ENCODE measurements at places on chromosomes 2 and 18.

- no peak for DNase-seq
Observed at GRCh38 chr18:45312555-45313126, 302.6 kb upstream of the SLC14A2 start.

DNA sequence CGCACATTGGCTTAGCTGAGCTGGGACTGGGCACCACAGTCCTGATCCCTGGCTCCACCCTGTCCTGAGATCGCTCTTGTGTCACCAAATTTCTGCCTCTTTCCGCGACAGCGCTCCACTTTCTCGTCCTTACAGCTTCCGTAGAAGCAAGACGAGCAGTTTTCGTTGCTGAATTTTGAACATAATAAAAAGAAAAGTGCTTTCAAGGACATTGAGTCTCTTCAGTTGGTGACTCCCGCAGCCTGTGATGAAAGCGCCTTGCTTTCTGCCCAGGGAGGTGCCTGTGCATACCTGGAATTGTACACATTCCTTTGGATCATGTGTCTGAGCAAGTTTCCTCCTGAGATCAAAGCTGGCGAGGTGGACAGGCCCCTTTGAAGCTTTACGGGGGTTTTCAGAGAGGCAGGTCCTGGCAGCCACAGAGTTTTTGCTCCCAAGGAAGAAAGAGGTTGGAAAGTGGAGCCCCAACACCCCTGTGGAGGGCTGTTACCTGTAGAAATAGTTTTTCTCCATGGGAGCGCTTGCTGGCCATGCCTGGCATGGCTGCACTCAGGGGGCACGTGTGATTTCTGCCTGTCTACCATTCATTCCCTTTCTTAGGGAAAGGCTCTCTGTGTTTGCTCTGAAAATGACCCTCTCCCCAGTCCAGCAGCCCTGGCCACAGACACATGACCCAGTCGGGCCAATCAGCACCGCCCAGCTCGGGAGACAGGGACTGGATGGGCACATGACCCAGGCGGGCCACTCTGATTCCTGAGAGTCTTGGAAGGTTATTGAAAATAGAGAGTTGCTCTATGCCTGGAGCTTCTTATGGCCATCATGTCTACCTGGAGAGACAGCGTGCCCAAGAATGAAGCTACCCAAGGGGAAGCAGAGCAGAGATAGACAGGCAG is 115.6 kb upstream of the OTOS start:
- no peak for DNase-seq

GRCh38 chr2:82591718-82592117 is 1867.4 kb downstream of the SUCLG1 start:
- no peak for DNase-seq

- no peak for DNase-seq
Observed at GRCh38 chr2:162058973-162059668, 14.9 kb downstream of the DPP4 start.

GRCh38 chr2:36881816-36882215 is 84.5 kb downstream of the STRN start:
- no peak for DNase-seq

- no peak for DNase-seq
Observed at GRCh38 chr2:221517696-221518151, 54.4 kb downstream of the EPHA4 start.

GRCh38 chr2:69173706-69174105 is 160.7 kb downstream of the ANTXR1 start:
- no peak for DNase-seq

DNA sequence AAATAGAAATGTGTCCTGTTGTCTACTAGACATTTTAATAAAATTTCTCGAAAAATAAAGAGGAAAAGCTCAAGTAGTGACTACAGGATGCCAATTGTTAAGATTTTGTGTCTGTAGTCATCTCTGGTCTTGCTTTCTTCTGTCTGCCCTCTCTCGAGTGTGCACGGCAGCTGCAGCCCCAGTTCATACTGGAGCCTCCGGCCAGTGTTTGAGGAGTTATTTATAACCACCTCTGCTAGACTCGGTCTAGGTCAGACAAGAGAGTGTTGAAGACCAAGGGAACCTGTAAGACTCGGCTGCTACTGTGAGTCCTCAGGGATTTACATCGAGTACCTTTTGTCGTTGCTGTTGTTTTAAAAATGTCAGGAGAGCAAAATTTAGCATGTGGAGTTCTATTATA is 810.1 kb upstream of the POU3F3 start:
- no peak for DNase-seq

- no peak for DNase-seq
Observed at GRCh38 chr2:31710121-31710520, 129.4 kb upstream of the SRD5A2 start.

DNA sequence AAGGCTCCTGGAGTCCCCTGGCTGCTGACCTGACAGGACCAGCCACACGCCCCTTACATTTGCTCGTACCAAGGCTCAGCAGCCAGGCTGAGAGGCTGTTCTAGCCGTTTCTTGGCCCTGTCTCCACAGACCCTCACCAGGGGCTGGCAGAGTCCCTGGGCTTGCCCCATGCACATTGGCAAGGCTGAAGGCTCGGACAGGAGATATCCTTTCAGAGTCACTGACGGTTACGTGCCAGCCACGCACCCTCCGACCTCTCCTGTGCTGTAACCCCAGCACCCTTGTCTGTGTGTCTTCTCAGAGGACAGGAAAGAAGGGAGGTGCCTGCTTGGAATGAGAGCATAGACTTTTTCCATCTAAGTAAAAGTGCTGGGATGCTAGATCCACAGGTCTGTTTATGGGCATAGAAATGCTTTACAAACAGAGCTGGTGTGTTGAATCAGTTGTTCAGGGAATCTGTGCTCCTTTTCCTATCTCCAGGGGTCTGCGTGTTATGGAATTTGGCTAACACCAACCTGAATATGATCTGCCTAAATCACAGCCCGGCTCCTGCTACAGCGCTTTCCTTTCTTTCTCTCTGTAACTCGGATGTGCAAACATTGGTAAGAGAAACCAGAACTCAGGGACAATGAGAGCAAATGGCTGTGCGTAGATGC is 41.0 kb downstream of the COPS8 start:
- DNase-seq, result no peak

DNA sequence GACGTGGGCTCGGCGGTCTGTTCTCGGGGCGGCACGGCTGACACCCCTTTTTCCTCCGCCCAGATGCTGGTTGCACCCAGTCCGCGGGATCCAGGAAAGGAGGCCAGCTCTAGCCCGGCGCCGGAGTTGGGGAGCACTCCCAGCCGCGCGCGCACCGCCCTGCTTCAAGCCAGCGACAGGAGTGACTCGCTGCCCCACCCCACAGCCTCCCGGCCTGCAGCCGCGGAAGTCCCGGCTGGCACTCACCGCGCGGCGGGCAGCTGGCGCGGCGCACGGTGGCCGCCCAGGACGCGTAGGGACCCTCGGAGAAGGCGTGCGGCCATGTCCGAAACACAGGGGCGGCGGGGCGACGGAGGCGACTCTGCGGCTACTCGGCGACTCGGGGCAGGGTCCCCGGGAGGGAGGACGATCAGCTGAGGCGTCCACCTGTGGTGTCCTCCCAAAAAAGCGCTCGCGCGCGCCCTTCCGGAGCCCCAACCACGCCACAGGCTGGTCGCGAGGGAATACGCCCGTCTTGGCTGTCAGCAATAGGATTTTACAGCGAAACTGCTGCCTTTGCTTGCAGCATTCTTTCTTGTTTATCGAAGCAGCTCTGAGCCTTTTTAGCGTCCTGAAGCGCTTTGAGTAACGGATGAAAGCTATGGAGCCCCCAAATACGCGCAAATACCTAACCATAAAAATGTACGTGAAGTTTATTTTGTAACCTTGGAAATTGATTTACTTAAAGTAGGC is at the start of gene ACADL:
TSS of gene ACADL (minus strand) at position 507 of the 732 bp plus-strand sequence. CDS start at position 323, 184 bp downstream.
- peak; percentile 49 for DNase-seq

GRCh38 chr2:131036696-131037397 is 56.4 kb downstream of the FAM168B start:
- DNase-seq, result no peak

DNA sequence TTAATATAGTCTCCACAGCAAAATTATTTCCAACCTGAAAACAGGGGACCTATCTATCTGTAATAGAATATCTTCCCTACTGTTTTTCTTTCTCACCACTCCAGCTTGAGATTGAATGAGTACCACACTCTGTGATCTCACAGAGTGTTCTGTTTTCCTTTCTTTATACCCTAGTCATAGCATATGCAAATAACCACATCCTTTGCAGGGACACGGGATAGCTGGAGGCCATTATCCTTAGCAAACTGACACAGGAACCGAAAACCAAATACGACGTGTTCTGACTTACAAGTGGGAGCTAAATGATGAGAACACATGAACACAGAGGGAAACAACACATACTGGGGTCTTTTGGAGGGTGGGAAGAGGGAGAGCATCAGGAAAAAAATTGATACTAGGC is 224.7 kb downstream of the SLC8A1 start:
- no peak for DNase-seq

DNA sequence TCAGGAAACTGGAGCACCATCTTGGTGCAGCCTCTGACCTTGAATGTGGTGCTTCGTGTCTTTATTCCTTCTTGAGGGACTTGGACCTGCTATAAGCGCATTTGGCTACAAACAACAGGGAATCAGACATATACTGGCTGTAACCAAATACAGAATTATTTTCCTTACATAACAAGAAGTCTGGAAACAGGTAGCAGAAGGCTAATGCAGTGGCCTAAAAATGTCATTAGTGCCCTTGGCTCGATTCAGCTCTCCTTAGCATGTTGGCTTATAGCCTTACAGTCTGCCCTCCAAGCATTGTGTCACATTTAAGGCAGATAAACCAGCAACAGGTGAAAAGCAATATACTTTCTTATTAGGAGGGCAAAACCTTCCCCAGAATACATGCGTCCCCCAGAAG is 655.4 kb downstream of the XIRP2 start:
- DNase-seq, result no peak

GRCh38 chr18:10977042-10977441 is 172.3 kb downstream of the PIEZO2 start:
- DNase-seq, result no peak

DNA sequence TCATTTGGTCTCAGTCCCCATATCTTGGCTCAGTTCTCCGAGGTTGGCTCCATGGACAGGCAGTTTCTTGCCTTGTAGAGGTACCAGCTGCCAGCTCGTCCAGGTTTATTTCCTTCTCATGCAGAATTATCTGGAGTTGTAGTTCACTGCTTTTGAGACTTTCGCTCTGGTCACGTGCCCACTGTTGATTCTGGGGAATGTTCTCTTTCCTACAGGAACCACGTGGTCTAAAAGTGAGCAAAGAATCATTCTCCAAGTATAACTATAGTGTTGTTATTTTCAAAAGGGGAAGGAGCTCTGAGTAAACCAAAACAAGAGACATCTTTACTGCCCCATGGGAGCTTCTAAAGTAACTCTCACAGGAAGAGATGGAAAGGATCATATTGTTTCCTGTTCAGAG is 41.2 kb upstream of the RAB27B start:
- DNase-seq, result no peak

GRCh38 chr2:75547345-75548035 is 13.2 kb downstream of the EVA1A start:
- DNase-seq, result no peak

GRCh38 chr2:8036366-8036765 is 645.5 kb upstream of the ID2 start:
- no peak for DNase-seq

GRCh38 chr2:234555616-234556249 is 58.9 kb upstream of the ARL4C start:
- DNase-seq, result no peak

DNA sequence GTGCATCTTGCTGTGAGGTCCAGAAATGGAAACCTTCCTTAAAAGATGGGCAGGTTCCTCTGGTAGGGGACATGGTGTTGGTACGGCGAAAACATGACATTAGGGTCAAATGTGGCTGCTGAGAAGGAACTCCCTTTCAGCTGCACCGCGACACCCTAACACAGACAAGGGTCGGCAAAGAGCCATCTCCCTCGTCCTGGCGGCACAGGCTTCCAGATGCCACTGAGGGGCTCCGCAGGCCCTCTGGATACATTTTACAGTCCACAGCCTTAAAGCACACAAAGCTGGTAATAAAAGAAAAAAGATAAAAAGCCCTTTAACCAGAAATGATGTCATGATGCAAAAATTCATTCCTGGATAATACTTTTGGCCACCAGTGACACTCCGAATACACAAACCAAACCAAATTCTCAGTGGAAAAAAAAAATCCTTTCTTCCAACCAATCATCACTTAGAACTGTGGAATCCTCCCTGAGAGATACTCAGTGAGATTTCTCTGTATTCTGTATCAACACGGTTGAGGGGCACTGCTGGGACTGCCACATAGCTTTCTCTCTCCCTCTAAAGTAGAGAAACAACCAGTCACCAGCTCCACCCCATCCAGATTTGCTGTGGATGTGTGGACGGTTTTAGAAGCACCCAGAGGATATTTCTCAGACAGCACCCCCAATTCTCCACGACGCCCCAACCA is 174.8 kb downstream of the HDAC4 start:
- DNase-seq, result no peak

DNA sequence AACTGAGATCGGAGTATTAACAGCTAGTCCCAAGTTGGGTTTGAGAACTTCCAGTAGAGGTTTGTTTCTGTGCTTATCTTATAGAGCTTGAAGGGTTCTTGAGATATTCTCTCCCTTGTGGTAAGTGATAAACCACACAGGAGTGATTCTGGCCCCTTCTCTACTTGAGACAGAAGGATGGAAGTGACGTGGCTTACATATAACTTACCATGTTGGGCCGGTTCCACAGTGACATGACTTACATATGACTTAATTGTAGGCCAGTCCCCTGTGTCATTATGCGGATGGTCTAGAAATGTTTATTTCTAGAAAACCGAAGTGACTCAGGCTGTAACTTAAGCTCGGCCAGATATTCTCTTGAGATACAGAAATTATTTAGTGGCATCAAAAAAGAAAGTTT is 62.7 kb downstream of the TRAPPC12 start:
- DNase-seq, result no peak

DNA sequence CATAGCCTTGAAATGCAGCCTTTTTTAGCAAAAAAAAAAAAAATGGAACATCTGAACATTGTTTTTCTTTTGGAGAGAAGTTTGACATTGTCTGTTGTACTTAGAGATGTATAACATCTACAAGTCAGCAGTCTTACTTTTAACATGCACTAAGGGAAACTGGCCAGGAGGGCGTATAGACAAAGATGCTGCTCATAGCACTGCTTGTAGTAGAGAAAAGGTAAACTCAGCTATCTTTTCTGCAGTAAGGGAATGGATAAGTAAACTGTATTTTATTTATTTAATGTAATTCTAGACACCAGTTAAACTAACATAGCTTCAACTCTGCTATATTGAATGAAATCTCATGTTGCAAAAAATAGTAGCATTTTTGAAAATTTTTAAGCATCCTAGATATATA is 489.6 kb downstream of the PTPRM start:
- no peak for DNase-seq

GRCh38 chr2:236101311-236101950 is 66.8 kb downstream of the GBX2 start:
- DNase-seq, result no peak

- no peak for DNase-seq
Observed at GRCh38 chr2:10494351-10495066, 46.4 kb upstream of the ODC1 start.

DNA sequence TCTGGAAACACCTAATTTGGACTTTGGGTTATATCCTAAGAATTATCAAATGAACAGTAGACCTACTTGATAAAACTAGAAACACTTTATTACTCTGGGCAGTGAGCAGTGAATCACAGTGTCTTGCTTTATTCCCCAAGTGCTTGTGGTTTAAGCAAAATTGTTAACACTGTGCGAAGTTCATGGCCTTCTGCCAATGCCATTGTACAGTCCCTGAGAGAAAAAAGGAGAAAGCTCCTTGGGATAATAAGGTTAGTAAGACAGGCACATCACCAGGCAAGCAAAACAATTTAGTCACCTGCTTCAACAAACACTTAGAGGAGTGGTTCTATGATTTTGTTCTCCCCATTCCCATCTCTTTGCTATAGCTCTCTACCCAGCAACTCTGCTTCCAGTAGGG is 39.8 kb downstream of the ADCYAP1 start:
- DNase-seq, result no peak

GRCh38 chr2:191126386-191127085 is 24.3 kb downstream of the STAT4 start:
- DNase-seq, result no peak
